ENCODE measurements at places on chromosomes 16 and 17.

- DNase-seq = no peak
Observed at GRCh38 chr17:78205124-78205775, 8.8 kb upstream of the BIRC5 start.

DNA sequence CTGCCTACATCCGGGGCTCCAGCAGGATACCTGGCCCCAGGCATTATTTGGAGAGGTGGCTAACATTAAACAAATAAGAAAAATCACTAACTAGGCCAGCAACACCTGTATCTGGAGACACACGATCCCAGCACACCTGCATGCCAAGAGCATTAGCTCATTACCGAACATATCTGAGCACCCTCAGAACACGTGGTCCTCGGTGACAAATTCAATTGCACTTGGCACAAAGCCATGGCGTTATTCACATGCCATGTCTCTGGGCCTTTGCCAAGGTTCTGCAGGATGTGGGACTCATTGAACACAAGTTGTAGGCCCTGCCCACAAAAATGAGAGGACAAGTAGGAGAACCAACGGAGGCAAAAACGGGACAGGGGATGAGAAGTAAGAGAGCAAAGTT, 552.3 kb downstream of the TOX3 start:
- no peak for DNase-seq

- DNase-seq = peak; percentile 59
Observed at GRCh38 chr17:63919311-63919723, 678 bp upstream of the GH1 start.

GRCh38 chr16:50096791-50097190, 31.0 kb downstream of the HEATR3 start:
- no peak for DNase-seq

- DNase-seq = no peak
Observed at GRCh38 chr17:27506348-27507218, 50.3 kb downstream of the KSR1 start.

DNA sequence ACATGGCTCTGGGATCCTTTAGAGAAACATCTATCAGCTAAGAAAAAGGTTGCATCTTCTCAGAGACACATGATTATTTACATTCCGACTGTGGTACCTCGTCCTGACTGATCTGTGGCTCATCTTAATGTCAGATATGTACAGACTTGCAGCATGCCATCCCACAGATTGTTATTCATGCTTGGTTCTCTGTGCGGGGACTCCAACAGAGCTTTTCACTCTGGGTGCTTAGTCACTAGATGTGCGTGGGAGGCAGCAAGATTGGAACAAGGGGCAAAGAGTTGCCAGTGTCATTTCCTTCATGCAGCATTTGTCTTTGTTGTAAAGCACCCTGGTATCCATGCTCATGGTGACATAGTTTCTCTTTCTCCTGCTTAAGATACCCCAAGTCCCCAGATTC, 179.1 kb upstream of the CACNG5 start:
- DNase-seq = no peak

DNA sequence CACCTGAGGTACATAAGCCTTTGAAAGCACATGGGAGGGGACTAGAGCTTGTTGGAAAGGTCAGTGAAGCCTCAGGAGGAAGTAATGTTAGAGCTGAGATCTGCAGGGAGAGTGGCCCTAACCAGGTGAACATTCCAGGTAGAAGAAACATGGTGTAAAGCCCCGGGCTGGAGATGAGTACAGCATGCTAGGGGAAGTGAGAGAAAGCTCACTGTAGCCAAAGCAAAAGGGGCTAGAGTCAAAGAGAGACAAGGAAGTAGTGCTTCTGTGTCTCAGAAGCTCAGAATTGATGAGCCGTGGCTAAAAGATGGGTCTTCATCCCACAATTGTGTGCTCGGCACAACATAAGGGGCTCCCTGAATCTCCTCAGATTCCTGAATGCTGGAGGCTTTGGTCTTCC, 481.8 kb downstream of the XYLT1 start:
- DNase-seq = no peak

DNA sequence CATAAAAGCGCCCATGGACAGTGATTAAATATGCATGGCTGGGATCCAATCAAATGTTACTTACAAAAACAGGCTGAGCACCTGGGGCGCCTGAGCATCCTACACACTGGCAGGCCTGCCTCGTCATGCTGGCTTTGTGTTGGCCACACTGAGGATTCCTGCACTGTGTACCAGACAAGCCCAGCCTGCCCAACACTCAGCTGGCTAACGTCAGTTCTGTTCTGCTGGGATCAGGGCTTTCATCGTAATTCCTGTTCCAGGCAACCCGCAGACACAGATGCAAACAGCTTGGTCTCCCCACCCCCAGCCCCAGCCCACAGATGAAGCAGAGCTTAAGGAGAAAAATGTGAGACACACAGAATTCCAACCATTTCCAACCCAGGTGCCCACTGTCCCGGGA, 30.7 kb downstream of the PIMREG start:
- no peak for DNase-seq

GRCh38 chr17:2621241-2621640, 27.8 kb downstream of the PAFAH1B1 start:
- no peak for DNase-seq

GRCh38 chr17:10318535-10318934, 54.3 kb downstream of the MYH13 start:
- no peak for DNase-seq

DNA sequence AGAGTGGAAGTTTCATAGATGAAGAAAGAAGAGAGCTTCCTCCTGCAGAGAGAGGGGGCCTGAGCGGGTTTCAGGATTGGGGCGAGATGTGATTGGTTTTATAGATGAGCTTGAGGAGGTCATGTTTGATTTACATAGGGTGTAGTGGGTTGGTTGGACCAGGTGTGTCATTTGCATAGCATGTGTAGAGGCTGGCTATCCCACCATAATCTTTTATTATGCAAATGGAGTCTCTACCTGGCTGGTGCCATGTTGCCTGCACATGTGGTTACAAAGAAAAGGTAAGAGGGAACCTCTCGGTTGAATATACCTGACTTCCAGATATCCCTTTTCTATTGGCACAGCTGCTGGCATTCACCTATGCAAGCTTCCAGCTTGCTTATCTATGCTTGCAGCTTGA, 228.1 kb downstream of the BCAS3 start:
- DNase-seq = no peak

- no peak for DNase-seq
Observed at GRCh38 chr16:48113471-48113870, 42.3 kb downstream of the ABCC12 start.

DNA sequence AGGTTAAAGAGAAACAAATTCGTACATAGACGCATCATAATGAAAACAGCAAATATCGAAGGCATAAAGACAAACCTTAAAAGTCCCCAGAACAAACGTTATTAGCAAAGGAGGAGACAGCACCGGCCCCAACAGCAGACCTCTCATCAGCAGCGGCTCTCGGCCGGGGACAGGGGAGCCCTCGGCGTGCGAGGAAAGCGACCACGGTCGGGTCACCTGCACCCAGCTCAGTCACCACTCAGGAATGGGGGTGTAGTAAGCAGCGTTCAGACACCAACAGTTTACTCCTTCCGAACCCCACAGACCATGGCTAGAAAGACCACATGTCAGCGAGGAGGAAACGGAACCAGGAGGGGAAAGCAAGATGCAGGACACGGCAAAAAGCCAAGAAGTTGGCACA, 109.3 kb upstream of the CHMP6 start:
- DNase-seq = no peak
